ENCODE measurements at places on chromosomes 7 and 10. TPM values are rescaled to one million over a fixed set of nuclear protein-coding genes. Genes with fewer than 3 reads are reported as not detected.

Gene PRSS1
- 0.06 TPM for polyA plus RNA-seq

Gene HK1
- 10.0 TPM for polyA plus RNA-seq

Gene ODAD2
- not detected for polyA plus RNA-seq

Gene OR2A12
- 0.03 TPM for polyA plus RNA-seq

Gene C10orf105
- 0.27 TPM for polyA plus RNA-seq

Gene WAC
- polyA plus RNA-seq = 102 TPM

Gene TMEM273
- polyA plus RNA-seq = 3.8 TPM

Gene ATRNL1
- 1.1 TPM for polyA plus RNA-seq

Gene NPSR1
- polyA plus RNA-seq = not detected

Gene SHTN1
- polyA plus RNA-seq = 8.9 TPM

Gene ARHGEF35
- 46.1 TPM for polyA plus RNA-seq

Gene SVOPL
- polyA plus RNA-seq = 7.6 TPM

Gene DNMBP
- 21.8 TPM for polyA plus RNA-seq

Gene PDZD7
- polyA plus RNA-seq = 52.6 TPM

Gene PNLIP
- polyA plus RNA-seq = not detected

Gene VWDE
- polyA plus RNA-seq = not detected

GRCh38 chr7:1238450-1238882 is 5.8 kb downstream of the UNCX start:
- H3K27ac ChIP-seq = no peak overlapping the region
- H3K36me3 ChIP-seq = no peaks in the 10 kb centered on the region
- H3K4me1 ChIP-seq = no peaks in the 10 kb centered on the region
- H3K4me3 ChIP-seq = no peak overlapping the region
- peaks cover 34% of the 10 kb centered on the region for H3K27me3 ChIP-seq

- H3K4me1 ChIP-seq = peaks cover 2% of the 10 kb centered on the region
- H3K36me3 ChIP-seq = no peaks in the 10 kb centered on the region
- no peak overlapping the region for H3K4me3 ChIP-seq
- no peak for DNase-seq
- no peaks in the 10 kb centered on the region for H3K27me3 ChIP-seq
Measured at GRCh38 chr7:131231381-131232220, 96.1 kb upstream of the MKLN1 start.

GRCh38 chr7:42914421-42915045 is 2.7 kb upstream of the C7orf25 start:
- H3K27me3 ChIP-seq = no peaks in the 10 kb centered on the region
- no peak for DNase-seq
- H3K27ac ChIP-seq = no peak overlapping the region
- peaks cover 8% of the 10 kb centered on the region for H3K4me1 ChIP-seq
- H3K4me3 ChIP-seq = no peak overlapping the region
- peaks cover 19% of the 10 kb centered on the region for H3K36me3 ChIP-seq

- no peak overlapping the region for H3K4me3 ChIP-seq
- H3K36me3 ChIP-seq = no peaks in the 10 kb centered on the region
- peak; percentile 80 for DNase-seq
- peaks cover 2% of the 10 kb centered on the region for H3K4me1 ChIP-seq
Measured at GRCh38 chr10:110797416-110797815, 74.3 kb upstream of the PDCD4 start.

GRCh38 chr10:133042061-133042460 is 45.7 kb upstream of the ADGRA1 start:
- H3K27ac ChIP-seq = no peak overlapping the region
- no peak for DNase-seq
- no peaks in the 10 kb centered on the region for H3K36me3 ChIP-seq
- no peak overlapping the region for H3K4me3 ChIP-seq
- no peaks in the 10 kb centered on the region for H3K4me1 ChIP-seq

- DNase-seq = no peak
- H3K4me3 ChIP-seq = no peak overlapping the region
- no peaks in the 10 kb centered on the region for H3K4me1 ChIP-seq
Measured at GRCh38 chr7:131773413-131773812, 217.0 kb upstream of the PODXL start.

DNA sequence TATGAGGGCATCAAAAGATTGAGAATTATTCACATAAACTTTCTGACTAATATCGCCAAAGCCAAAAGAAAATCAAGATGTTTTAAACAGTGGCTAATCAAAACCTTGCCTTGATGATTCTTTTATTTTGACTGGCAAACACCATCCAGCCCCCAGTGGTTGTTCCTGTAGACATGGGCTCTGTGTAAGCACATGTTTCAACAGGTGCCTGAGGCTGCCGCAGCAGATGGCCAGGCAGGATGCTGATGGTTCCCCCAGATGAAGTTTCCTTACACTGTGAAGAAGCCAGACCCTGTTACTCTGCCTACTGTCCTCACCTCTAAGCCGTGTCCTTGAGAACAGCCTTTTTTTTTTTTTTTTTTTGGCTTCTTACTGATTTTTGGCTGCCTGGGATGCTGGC is 146.5 kb downstream of the RAB11FIP2 start:
- H3K4me3 ChIP-seq = no peak overlapping the region
- no peaks in the 10 kb centered on the region for H3K36me3 ChIP-seq
- DNase-seq = no peak
- H3K4me1 ChIP-seq = no peaks in the 10 kb centered on the region
- no peaks in the 10 kb centered on the region for H3K27me3 ChIP-seq

- H3K27me3 ChIP-seq = no peaks in the 10 kb centered on the region
- H3K4me1 ChIP-seq = no peaks in the 10 kb centered on the region
- no peak overlapping the region for H3K4me3 ChIP-seq
- H3K36me3 ChIP-seq = no peaks in the 10 kb centered on the region
Measured at GRCh38 chr7:151723321-151723720, 153.6 kb downstream of the PRKAG2 start.

DNA sequence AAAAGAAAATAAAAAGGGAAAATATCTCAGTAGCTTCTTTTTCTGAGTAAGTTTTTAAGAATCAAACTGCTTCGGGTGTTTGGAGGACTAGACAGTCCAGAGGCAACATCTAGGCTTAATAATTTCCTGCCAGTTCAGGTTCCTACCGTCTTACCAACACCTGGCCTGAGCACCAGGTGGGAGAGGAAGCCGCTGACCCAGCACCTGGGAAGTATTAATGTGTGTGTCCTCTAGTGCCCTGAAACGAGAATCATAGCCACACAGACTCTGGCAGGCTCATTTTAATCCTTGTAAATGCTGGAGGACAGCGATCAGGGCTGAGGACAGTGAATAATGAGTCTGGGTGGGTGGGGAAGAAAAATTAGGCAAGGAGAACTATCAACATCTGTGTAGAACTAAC is 137.4 kb downstream of the ZNF438 start:
- no peak overlapping the region for H3K4me3 ChIP-seq
- no peak overlapping the region for H3K27ac ChIP-seq
- H3K4me1 ChIP-seq = no peaks in the 10 kb centered on the region
- no peak for DNase-seq
- H3K27me3 ChIP-seq = no peaks in the 10 kb centered on the region

- no peak overlapping the region for H3K27ac ChIP-seq
- no peaks in the 10 kb centered on the region for H3K4me1 ChIP-seq
- no peaks in the 10 kb centered on the region for H3K36me3 ChIP-seq
- H3K27me3 ChIP-seq = no peaks in the 10 kb centered on the region
- DNase-seq = peak; percentile 21
Measured at GRCh38 chr7:4951903-4952636, 6.9 kb downstream of the MMD2 start.

GRCh38 chr10:116961406-116962251 is 43.4 kb downstream of the SHTN1 start:
- no peak overlapping the region for H3K4me3 ChIP-seq
- no peak overlapping the region for H3K27ac ChIP-seq
- no peaks in the 10 kb centered on the region for H3K4me1 ChIP-seq
- H3K27me3 ChIP-seq = no peaks in the 10 kb centered on the region
- no peaks in the 10 kb centered on the region for H3K36me3 ChIP-seq
- no peak for DNase-seq

DNA sequence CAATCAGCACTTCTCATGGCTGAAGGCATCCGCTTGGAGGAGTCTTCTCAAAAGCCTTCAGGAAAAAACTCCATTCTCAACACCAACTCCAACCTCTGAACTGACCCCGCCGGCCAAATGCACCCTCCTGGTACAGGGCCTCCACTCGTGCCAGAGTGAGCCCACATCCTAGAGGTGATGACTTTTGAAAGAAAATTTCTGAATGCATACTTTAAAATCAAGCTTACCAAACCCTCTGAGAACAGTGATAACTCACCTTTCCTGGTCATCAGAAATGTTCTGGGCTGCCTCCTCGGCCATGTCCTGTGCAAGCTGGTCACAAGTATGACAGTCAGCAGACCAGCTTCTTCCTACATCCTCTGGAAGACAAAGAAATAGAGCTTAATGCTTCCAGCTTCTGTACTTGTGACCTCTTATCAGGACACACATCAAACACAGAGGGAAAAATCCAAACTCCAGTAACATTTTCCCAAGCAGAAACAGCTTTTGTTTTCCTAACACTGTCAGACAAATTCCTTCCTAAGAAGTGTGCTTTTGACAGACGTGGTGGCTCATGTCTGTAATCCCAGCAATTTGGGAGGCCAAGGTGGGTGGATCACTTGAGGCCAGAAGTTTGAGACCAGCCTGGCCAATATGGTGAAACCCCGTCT is at the start of gene PKD1L1:
Gene PKD1L1 (minus strand): TSS at position 326 of the 650 bp plus-strand sequence. CDS start 26 bp downstream, at position 300.
- DNase-seq = no peak
- H3K4me3 ChIP-seq = no peak within 1 kb of the TSS
- no peaks in the 10 kb centered on the region for H3K27me3 ChIP-seq
- no peaks in the 10 kb centered on the region for H3K36me3 ChIP-seq
- H3K4me1 ChIP-seq = peaks cover 10% of the 10 kb centered on the region

DNA sequence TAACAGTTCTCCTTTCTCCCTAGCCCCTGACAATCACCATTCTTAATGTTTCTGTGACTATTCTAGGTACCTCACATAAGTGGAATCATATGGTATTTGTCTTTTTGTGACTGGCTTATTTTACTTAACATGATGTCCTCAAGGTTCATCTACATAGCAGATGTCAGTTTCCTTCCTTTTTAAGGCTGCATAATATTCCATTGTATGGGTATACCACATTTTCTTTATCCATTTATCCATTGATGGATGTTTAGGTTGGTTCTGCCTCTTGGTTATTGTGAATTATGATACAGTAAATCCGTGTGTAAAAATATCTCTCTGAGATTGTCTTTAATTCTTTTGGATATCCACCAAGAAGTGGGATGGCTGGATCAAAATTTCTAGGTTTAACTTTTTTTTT is 13.2 kb downstream of the BBS9 start:
- H3K27ac ChIP-seq = no peak overlapping the region
- no peaks in the 10 kb centered on the region for H3K27me3 ChIP-seq
- H3K4me3 ChIP-seq = no peak overlapping the region
- DNase-seq = no peak

DNA sequence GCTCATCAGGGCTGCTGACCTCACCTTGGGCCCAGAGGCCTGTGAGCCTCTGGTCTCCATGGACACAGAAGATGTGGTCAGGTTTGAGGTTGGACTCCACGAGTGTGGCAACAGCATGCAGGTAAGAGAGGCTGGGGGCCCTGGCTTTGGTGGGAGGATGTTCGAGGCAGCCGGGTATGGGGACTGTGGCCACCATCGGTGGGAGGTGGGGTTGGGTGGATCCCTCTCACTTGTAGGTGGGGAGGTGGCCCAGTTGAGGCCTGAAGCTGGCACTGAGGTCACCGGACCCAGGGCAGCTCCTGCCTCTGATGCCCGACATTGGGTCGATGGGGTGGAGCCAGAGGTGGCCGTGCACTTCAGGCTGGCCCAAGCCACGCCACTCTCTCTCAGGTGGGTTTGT is 406 bp downstream of the ZP3 start:
- peaks cover 19% of the 10 kb centered on the region for H3K4me1 ChIP-seq
- no peak for DNase-seq
- H3K4me3 ChIP-seq = no peak overlapping the region
- H3K27ac ChIP-seq = no peak overlapping the region
- peaks cover 3% of the 10 kb centered on the region for H3K36me3 ChIP-seq

GRCh38 chr7:107857541-107857912 is 33.5 kb upstream of the DLD start:
- H3K27me3 ChIP-seq = no peaks in the 10 kb centered on the region
- H3K36me3 ChIP-seq = no peaks in the 10 kb centered on the region

- peaks cover 26% of the 10 kb centered on the region for H3K36me3 ChIP-seq
- no peak overlapping the region for H3K4me3 ChIP-seq
- H3K27me3 ChIP-seq = no peaks in the 10 kb centered on the region
- no peaks in the 10 kb centered on the region for H3K4me1 ChIP-seq
- DNase-seq = no peak
Measured at GRCh38 chr10:100208276-100208675, 21.1 kb downstream of the CHUK start.

DNA sequence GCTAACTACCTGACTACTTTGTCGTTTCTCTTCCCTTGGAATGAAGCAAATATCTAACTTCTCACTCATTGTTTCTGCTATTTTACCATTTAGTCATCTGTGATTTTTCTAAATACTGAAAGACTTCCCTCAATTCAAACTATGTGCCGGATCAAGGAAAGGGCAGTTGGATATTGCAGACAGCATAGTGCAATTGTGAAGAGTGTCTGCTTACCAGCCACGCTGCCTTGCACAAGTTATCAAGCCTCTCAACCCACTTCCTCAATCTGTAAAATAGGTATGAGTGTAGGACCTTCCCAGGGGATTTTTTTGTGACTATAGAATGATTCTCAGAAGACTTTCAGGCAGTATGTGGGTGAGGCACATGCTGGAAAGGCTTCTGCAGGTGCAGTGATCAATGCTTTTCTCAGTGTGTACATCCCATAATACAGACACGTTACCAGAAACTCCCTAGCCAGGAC is 54.3 kb downstream of the EGFR start:
- H3K4me3 ChIP-seq = no peak overlapping the region
- H3K27ac ChIP-seq = peak overlapping the region; percentile 76
- no peaks in the 10 kb centered on the region for H3K36me3 ChIP-seq
- peaks cover 6% of the 10 kb centered on the region for H3K4me1 ChIP-seq
- H3K27me3 ChIP-seq = no peaks in the 10 kb centered on the region

- no peak overlapping the region for H3K27ac ChIP-seq
- DNase-seq = no peak
- peaks cover 5% of the 10 kb centered on the region for H3K36me3 ChIP-seq
- no peaks in the 10 kb centered on the region for H3K27me3 ChIP-seq
- no peak overlapping the region for H3K4me3 ChIP-seq
Measured at GRCh38 chr7:20383351-20383750, 52.7 kb downstream of the ITGB8 start.

GRCh38 chr7:136807598-136807997 is 60.9 kb upstream of the CHRM2 start:
- H3K36me3 ChIP-seq = no peaks in the 10 kb centered on the region
- no peaks in the 10 kb centered on the region for H3K4me1 ChIP-seq
- no peaks in the 10 kb centered on the region for H3K27me3 ChIP-seq

- no peaks in the 10 kb centered on the region for H3K27me3 ChIP-seq
- H3K4me3 ChIP-seq = no peak overlapping the region
- no peaks in the 10 kb centered on the region for H3K4me1 ChIP-seq
- no peaks in the 10 kb centered on the region for H3K36me3 ChIP-seq
- no peak overlapping the region for H3K27ac ChIP-seq
- no peak for DNase-seq
Measured at GRCh38 chr7:12385364-12385786, 18.3 kb downstream of the VWDE start.

DNA sequence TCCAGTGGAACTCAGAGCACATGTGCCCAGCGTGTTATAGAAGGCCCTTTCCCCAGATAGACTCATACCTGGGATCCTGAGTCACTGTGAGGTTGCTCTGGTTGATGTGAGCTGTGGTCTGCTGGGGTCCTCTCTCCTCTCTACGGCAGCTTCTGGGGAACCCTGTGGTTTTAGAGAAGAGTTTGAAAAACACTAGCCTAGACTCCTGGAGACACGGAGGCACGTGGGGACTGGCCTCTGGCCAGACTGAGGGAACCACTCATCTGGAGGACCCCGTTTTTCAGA is 10.3 kb downstream of the ZNF775 start:
- no peak overlapping the region for H3K4me3 ChIP-seq
- H3K36me3 ChIP-seq = no peaks in the 10 kb centered on the region
- no peak overlapping the region for H3K27ac ChIP-seq
- no peak for DNase-seq
- H3K27me3 ChIP-seq = no peaks in the 10 kb centered on the region
